ENCODE measurements at places on chromosomes 2 and 18. TPM values are rescaled to one million over a fixed set of nuclear protein-coding genes. Genes with fewer than 3 reads are reported as not detected.
A peak's percentile ranks its signal among the peaks of the same experiment; 100 is the strongest.

DNA sequence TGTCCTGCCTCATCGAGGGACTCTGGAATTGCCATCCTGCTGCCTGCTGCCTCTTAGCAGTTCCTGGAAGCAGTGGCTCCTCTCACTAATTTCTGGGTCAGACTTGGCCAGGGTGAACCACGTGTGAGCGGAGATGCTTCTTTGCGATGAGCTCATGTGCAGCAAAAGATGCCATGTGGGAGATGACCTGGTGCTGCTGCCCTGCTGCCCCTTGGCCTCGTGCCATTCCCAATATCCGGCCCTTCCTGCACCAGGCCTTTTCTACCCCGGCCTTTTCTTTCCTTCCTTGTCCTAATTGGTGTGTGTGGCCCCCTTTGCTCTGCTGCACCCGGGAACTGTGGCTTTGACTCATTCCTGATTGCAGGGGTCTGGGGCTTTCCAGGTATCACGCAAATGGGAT is 296.9 kb upstream of the HS6ST1 start:
- DNase-seq, result no peak

DNA sequence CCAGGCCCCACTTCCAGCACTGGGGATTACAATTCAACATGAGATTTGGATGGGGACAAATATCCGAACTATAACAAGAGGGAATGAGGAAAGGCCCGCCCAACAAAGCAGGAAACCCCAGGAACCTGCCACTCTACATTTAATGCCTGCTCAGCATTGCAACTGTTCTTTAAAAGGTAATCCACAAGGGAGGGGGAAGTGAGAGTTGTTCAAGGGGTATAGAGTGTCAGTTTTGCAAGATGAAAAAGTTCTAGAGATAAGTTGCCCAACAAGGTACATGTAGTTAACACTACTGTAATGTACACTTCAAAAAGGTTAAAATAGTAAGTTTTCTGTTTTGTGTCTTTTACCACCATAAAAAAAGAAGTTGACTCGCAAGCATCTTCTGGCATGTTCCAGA is 137.6 kb downstream of the MBD2 start:
- no peak for DNase-seq

The PIEZO2 gene
- total RNA-seq, result 0.34 TPM

DNA sequence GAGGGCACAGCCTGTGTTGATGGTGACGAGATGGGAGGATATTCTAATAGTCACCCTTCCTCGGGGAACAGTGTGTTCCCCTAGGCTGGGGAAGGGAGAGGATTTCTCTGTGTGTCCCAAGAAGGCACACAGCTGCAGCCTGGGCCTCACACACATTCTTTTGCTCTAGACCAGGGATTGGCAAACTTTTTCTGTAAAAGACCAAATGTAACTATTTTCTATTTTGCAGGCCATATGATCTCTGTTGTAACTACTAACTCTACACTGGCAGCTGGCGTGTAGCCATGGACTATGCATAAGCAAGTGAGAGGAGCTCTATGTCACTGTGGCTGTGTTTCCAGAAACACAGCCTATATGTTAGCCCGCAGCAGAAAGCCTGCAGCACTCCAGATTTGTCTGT is 65.8 kb downstream of the ARHGAP28 start:
- DNase-seq, result no peak

DNA sequence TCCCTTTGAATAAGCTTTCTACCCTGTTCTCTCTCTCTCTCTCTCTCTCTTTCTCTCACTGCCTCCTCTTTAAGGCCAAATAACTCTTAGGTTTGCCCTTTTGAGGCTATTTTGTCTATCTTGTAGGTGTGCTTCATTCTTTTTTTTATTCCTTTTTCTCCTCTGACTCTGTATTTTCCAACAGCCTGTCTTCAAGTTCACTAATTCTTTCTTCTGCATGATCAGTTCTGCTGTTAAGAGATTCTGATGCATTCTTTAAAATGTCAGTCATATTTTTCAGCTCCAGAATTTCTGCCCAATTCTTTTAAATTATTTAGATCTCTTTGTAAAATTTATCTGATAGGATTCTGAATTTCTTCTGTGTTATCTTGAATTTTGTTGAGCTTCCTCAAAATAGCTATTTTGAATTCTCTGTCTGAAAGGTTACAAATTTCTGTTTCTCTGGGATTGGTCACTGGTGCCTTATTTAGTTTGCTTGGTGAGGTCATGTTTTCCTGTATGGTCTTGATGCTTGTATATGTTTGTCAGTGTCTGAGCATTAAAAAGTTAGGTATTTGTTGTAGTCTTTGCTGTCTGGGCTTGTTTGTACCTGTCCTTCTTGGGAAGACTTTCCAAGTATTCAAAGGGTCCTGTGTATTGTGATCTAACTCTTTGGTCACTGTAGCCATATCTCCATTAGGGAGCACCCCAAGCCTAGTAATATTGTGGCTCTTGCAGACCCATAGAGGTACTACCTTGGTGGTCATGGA is 35.4 kb upstream of the DYNC1I2 start:
- no peak for DNase-seq

The IL1RL1 gene
- total RNA-seq, result not detected

GRCh38 chr2:136290326-136290725 is 172.4 kb upstream of the CXCR4 start:
- DNase-seq, result no peak

The FBXO41 gene
- 34.9 TPM for total RNA-seq

DNA sequence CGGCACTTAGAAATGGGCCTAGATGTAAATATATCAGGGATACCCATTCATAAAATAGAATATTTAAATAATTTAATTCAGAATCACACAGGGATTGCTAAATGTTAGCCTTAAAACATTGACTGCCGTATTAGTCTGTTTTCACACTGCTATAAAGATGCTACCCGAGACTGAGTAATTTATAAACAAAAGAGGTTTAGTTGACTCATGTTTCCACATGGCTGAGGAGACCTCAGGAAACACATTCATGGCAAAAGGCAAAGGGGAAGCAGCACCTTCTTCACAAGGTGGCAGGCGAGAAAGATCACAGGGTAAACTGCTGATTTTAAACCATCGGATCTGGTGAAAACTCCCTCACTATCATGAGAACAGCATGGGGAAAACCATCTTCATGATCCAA is 223.6 kb upstream of the GULP1 start:
- DNase-seq, result no peak

DNA sequence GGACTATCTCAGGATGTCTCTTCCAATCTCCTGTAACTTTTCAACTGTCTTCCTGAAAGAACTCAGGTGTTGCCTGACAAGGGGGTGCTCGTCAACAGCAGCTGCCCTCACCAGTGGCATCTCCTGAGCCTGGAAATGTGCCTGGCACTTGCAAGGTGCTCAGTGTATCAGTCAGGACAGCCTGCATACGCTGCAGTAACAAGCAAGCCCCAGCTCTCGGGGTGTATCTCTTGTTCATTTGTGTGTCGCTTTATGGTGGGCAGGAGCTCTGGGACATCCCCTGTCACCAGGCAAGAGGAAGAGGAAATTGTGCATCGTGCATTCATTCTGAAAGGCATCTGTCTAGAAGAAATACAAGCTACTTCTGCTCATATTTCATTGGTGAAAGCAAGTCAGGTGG is 263.1 kb downstream of the DCDC2C start:
- no peak for DNase-seq

The MZT2B gene
- 334 TPM for total RNA-seq

- no peak for DNase-seq
Observed at GRCh38 chr18:2642771-2643170, 12.8 kb upstream of the SMCHD1 start.

DNA sequence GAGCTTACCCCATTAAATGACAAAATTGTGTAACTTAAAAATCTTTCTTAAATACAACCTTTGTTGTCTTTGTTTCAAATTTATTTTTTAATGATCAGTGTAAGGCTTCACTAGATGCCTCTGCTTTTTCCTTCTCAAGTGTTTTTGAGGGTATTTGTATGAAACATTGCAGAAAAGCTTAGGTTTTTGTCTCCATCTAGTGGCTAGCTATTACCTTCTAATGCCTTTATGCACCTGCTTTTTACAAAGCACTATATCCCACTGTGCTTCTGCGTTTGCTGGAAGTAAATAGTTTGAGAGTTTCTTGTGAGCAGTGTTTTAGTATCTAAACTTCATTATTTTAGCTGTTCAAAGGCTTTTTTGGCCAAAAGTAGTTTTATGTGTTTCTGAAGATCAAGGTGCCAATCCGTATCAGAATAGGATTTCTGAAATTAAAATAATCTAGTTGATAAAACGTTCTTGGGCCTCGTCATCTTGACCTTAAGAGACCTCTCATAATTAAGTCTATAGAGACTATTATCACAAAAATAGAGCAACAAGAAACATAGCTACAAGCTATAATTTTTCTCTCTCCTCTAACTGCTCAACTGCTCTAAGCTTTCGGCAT is 47.0 kb downstream of the IWS1 start:
- peak; percentile 34 for DNase-seq

The ARHGAP15 gene
- 0.42 TPM for total RNA-seq

DNA sequence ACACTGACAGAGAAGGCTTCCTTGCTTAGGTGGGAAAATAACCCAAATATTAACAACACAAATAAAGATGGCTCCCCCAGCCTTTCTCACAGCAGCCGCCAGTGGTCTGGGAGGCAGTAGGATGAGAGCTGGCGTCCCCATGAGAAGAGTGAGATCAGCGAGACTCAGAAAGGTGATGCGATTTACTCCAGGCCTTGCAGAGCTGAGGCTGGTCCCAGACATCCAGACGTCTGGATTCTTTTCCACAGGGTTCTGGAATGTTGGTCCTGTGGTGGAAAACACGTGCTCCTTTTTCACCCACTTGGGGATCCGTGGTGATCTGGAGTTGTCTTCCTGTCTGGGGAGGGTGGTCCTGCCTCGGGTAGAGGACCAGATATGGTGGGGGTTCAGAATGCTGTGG is 190.6 kb downstream of the CTIF start:
- DNase-seq, result no peak

DNA sequence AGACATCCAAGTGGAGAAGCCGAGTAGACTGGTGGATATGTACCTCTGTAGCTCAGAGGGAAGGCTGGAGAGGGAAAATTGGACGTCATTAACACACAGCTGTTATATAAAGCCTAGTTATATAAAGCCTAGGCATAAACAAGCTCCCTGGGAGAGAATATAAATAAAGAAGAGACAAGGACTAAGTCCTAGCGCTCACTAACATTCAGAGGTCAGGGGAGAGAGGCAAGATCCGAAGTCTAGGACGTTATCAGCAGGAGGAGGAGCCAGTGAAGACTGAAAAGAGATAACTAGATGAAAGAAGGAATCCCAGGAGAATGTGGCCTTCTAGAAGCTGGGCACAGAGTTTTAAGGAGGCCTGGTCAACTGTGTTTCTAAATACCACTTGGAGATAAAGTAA is 55.3 kb downstream of the NOL10 start:
- DNase-seq, result no peak

DNA sequence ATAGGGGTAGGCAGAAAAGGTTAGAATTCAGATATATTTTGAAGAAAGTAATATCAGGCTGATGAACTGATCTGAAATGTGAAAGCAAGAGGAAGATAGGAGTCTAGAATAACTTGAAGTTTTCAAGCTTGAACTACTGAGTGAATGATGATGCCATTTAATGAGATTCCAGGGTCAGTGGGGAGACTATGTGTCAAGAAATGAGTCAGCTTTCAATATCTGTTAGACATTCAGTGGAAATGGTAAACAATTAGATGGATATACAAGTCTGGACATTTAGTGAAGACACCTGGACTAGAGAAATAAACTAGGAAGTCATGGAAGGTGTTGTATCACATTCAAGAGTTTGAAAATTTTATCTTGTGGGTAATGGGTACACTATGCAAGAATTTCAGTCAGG is 326.9 kb downstream of the FSIP2 start:
- DNase-seq, result no peak

DNA sequence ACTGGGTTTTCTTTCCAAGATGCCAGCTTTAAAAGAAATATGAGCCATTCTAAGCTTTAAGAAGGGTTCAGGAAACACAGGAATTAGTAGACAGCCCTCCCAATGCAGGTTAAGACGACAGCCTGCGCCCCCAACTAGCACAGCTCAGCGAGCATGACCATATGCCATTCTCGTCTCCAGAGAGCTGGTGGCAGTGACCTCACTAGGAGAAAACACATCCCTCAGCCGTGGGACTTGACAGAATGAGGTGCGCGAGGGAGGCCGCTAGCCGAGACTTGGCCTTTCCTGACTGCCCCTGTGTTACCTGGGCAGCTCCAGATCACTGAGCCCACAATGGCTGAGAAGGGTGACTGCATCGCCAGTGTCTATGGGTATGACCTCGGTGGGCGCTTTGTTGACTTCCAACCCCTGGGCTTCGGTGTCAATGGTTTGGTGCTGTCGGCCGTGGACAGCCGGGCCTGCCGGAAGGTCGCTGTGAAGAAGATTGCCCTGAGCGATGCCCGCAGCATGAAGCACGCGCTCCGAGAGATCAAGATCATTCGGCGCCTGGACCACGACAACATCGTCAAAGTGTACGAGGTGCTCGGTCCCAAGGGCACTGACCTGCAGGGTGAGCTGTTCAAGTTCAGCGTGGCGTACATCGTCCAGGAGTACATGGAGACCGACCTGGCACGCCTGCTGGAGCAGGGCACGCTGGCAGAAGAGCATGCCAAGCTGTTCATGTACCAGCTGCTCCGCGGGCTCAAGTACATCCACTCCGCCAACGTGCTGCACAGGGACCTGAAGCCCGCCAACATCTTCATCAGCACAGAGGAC is 103.9 kb downstream of the MAPK4 start:
- DNase-seq, result no peak

The DLGAP1 gene
- 0.39 TPM for total RNA-seq

GRCh38 chr2:140454717-140455116 is 1674.5 kb upstream of the NXPH2 start:
- DNase-seq, result peak; percentile 27

GRCh38 chr2:44480068-44480467 is 118.3 kb downstream of the CAMKMT start:
- DNase-seq, result no peak

DNA sequence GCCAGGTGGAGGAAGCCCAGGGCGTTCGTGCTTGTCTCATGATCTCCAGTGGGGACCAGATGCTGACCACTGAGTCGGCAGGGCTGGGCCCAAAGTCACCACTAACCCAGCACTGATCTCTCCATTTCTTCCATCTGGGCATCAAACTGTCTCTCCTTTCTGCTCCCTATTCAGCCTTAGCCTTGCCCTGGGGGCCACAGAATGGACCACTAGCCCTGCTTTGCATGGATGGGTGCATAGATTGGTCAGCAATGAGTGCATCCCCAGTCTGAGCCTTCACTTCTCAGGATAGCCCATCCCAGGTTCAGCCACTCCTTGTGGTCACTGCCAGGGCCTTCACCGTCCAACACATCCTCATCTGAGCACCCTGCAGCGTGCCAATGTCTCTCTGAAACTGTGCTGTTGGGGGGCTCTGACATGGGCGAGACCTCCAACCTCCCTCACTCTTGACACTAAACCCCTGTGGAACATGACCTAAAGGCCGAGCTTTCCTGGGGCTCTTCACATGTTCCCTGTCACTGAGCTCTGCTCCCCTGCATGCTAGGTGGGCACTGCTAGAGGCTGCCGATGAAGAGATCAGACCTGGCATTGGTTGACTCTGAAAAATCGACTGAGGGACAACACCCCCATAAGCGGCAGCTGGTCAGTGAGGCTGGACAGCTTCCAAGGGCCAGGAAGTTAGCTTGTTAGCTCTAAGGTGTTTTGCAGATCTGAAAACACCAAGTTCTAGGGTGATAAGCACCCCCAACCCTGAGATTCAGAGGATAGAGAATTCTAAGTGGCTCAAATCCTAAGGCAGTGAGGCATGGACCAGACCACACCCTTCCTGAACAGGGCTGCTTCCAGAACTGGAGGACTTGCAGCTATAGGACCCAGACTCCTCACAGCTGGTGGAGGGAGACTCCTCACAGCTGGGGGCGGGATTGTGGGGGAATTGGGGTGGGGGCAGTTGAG is 61.7 kb downstream of the HS1BP3 start:
- DNase-seq, result no peak

The GALNT3 gene
- 9.8 TPM for total RNA-seq

The ACVR1C gene
- total RNA-seq, result 1.2 TPM

- DNase-seq, result no peak
Observed at GRCh38 chr2:229273006-229273722, 2.1 kb upstream of the PID1 start.

Measured in HCT116 (cell line).